Midbrain (tissue), 1 donor: ENCODE measurements at places on chromosomes 1 and 21.

- no peak for DNase-seq
Measured at GRCh38 chr21:42581336-42581992, 67.8 kb downstream of the SLC37A1 start.

GRCh38 chr1:201631037-201631436, 92.1 kb downstream of the NAV1 start:
- no peak for DNase-seq

DNA sequence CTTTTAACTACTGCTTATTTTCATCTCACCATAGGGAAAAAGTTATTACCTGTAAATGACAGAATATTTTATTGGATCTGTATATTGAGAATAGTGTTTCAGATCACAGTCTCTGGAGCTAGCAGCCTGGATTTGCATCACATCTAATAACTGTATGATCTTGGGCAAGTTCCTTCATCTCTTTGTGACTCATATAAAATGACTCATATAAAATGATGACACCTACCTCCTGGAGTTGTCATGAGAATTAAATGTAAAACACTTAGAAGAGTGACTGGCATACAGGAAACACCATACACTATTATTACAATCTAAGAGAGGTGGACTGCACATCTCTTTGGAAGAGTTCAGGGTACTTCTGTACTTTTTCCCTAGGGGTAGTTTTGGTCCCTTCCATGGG, 421.3 kb downstream of the NEGR1 start:
- no peak for DNase-seq

DNA sequence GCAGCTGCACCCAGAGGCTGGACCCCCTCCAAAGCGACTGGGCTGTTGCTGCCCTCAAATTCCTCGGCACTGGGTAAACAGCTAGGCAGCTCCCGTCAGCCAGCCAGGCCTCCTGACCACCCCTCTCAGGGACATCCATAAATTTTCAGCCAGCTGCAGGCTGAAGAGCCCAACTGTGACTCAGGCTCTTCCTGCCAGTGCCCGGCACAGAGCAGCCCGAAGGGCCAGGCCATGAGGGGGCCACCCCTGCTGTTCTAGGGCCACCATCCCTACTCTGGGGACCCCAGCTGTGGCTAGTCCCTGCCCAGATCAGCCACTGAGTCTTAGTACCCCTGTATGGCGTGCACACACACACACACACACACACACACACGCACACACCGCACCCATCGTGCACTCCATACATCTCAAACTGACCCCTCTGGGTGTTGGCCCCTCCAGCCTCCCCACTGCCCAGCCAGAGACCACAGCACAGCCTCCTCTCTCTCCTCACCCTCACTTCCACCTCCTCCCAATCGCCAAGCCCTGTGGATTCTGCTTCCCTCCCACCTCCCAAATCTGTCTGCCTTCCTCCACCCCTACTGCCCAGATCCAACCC, 6.2 kb upstream of the LAPTM5 start:
- DNase-seq = peak; percentile 60

DNA sequence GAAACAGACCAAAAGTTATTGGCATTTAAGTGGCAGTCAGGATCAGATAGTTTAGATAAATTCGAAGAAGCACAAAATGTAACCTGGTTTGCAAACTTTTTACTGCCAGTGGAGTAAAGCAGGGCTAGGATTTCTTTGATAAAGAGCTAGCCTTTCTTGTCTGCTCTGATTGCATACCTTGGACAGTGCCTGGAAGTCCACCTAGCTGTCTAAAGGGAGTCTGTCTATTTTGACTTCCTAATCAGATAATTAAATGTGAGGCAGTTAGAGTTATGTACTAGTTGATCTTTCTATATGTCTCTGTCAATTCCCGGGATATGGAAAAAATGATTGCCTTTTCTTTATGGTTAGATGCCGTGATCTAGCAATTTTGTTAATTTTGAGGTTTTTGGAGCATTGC, 4.1 kb downstream of the GPSM2 start:
- no peak for DNase-seq

DNA sequence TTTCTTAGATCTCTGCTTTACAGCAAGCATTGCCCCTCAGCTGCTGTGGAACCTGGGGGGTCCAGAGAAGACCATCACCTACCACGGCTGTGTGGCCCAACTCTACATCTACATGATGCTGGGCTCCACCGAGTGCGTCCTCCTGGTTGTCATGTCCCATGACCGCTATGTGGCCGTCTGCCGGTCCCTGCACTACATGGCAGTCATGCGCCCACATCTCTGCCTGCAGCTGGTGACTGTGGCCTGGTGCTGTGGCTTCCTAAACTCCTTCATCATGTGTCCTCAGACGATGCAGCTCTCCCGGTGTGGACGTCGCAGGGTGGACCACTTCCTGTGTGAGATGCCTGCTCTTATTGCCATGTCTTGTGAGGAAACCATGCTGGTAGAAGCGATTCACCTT, 33.4 kb upstream of the OR2B11 start:
- no peak for DNase-seq

DNA sequence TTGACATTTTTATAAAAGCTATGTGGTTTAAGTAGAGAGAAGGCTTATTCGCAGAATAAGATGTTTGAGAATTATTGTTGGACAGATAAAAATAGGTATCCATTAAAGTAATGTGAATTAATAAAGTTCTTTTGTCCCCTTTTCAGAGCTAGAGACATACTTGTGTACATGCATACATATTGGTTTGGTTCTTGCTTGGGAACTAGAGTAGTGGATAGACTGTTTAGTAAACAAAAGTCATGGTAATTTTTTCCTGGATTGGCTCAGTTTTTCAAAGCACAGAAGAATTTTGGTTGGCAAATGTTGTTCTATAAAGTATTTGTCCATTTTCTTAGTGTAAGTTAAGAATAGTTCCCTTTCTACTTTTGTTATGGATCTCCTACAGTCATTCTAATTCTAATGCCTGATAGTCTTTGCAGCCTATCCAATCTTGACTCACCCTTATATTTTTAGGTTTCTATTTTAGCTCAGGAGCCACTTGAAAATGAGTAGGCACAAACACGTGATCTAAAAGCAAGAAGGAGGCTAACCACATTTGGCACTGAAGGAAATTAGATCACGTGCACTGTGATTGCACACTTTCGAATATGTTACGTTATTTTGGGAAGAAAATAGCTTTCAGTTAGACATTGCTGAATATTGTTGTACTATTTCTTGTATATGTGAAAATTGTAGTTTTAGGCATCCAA, 47.0 kb downstream of the RABGAP1L start:
- no peak for DNase-seq

DNA sequence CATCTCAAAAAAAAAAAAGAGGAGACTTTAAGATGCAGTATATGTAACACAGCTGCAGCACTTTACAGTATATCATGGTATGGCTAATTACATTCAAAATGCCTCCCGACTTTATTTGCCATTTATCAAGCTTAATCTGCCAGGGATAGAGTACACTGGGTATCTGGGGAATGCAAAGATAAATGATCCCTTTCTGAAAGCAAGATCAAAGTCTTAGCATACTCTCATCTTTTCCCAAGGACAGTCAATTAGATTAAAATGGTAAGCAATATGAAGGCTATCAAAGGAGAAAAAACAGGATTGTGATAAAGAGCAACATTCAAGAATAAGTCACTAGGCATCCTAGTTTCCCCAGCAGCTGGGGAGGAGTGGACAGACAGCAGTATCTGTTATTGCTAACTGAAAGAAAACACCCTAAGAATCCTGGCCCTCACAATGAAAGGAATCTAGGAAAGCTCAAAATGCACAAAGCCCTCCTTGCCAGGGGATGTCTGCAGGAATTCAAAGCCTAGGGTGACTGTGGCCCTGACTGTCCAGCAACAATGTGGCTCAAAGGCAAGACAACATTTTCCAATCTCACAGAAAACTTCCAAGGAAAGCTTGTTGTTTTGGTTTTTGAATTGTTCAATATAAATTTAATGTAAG, 56.7 kb upstream of the RAP1GAP start:
- DNase-seq = no peak

GRCh38 chr1:198363625-198364151, 176.8 kb downstream of the ATP6V1G3 start:
- DNase-seq = no peak

DNA sequence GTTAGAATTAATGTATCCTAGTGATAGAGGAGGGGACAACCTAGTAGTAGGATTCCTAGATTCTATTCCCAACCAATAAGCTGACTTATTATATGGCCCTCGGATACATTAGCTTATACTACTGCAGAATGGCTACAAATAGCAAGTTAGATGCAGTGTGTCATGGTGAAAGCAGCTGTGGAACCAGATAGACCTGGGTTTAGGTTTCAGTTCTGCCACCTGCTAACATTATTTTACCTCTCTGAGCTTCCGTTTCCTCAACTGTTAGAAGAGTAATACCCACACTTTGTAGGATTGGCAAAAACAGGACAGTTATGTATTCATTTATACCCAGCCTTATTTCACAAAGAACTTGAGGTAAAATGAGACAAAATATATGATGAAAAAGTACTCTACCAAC, 21.6 kb upstream of the MAGOH start:
- DNase-seq = no peak

DNA sequence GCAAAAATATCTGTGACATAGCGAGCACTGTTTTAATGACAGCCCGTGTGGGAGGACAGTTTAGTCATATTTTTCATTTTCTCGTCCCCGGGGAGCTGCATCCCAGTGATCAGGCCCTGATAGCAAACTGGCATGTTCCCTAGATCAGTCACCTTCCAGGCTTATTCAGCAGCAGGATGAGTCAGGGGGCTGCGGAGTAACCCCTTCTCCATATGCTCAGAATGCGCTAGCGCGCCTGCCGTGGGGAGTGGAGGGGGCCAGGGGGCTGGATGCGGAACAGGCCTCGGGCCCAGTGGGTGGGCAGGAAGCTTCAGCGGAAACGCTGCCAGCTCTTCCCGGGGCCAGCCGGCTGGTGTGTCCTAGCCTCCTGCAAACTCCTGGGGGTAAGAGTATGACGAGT, 94.0 kb downstream of the KCND3 start:
- DNase-seq = no peak

DNA sequence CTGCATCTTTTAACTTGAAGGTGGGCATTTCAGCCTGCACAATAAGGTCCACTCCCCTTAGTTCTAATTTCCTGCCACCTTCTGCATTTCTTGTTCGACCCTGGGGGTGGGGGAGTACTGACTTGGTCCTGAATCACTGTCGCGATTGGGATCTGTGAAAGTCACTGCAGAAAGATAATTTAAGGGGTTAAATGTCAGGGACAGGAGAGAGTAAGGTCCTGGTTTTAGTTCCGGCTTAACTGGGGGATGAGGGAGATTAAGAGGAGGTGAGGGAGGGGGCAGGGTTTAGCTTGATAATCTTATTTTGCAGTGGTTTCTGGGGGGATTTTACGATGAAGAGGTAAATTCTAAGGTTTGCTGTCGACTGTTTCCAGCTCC, 128.1 kb downstream of the MRPS6 start:
- no peak for DNase-seq

DNA sequence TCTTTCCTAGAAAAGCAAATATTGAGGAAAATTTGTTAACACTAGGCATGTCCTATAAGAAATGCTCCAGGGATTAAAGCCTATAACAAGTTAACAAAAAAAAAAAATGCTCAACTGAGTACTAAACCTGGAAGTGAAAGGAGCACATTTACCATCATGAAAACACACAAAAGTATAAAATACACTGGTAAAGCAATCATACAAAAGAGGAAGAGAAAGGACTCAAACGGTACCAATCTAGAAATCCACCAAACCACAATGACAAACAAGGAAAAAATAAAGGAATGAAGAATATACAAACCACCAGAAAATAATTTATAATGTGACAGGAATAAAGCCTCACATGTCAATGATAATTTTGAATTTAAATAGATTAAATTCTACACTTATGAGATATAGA, 21.2 kb downstream of the CD1E start:
- DNase-seq = no peak

DNA sequence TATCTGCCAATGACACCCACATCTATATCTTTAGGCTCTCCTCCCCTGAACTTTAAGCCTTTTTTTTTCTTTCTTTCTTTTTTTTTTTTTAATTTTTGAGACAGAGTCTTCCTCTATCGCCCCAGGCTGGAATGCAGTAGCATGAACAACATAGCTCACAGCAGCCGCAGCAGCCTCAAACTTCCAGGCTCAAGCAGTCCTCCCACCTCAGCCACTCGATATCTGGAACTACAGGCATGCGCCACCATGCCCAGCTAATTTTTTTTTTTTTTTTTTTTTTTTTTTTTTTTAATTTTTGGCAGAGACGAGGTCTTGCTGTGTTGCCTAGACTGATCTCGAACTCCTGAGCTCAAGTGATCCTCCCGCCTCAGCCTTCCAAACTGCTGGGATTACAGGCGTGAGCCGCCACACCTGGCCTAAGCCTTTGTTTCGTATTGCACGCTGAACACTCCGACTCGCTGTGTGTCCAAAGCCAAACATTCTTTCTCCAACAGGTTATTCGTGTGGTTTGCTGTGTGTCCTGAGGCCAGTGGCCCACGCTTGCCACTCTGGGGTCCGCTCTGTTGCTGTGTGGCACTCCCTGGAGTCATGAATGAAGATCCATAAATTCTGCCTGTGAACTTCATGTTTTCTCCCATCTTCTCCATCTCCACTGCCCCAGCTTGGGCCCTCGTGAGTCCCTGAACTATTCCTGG, 119.4 kb downstream of the CAMTA1 start:
- DNase-seq = no peak
